Heart right ventricle (tissue), 16 donors: ENCODE measurements at places on chromosomes 5 and 9. TPM values are rescaled to one million over a fixed set of nuclear protein-coding genes. Genes with fewer than 3 reads are reported as not detected.

Gene ADAMTSL1
- 0.90 TPM for total RNA-seq

Gene ADAMTS6
- total RNA-seq = 3.9 TPM

Gene CDX1
- 0.32 TPM for total RNA-seq

Gene PCDHA10
- 0.20 TPM for total RNA-seq

Gene ZNF474
- not detected for total RNA-seq

Gene ARRDC1
- total RNA-seq = 14.3 TPM

Gene CDKN2B
- total RNA-seq = 3.0 TPM

Gene PGM5
- total RNA-seq = 176 TPM

Gene TSPAN17
- total RNA-seq = 26.4 TPM

Gene FBP2
- not detected for total RNA-seq

Gene PLCXD3
- total RNA-seq = 104 TPM

Gene SCGB3A2
- total RNA-seq = not detected

Gene TIGD6
- total RNA-seq = 2.8 TPM

Gene PCDHA3
- 0.17 TPM for total RNA-seq

Gene CD14
- total RNA-seq = 17.1 TPM

Gene BDP1
- 16.6 TPM for total RNA-seq

Gene ANKRD34B
- total RNA-seq = not detected

Gene NIPSNAP3A
- 34.9 TPM for total RNA-seq

Gene REXO4
- total RNA-seq = 17.6 TPM

Gene PCDHB7
- total RNA-seq = 0.75 TPM

Gene LRRC70
- total RNA-seq = 1.4 TPM

Gene TMOD1
- 180 TPM for total RNA-seq

Gene PCDHA8
- not detected for total RNA-seq

Gene HNRNPH1
- 169 TPM for total RNA-seq

Gene GRM6
- not detected for total RNA-seq

Gene ASPN
- 21.7 TPM for total RNA-seq

Gene SVEP1
- 3.7 TPM for total RNA-seq

Gene TLX3
- total RNA-seq = not detected

Gene CDK7
- 13.6 TPM for total RNA-seq

Gene RASEF
- total RNA-seq = not detected

Gene OR1N2
- total RNA-seq = not detected

Gene GIN1
- total RNA-seq = 12.0 TPM

Gene TOR4A
- 16.9 TPM for total RNA-seq

Gene ASS1
- 66.4 TPM for total RNA-seq

Gene PHAX
- 27.4 TPM for total RNA-seq

Gene OBP2B
- not detected for total RNA-seq

Gene MARCOL
- not detected for total RNA-seq

Gene IL3
- not detected for total RNA-seq

Gene SPEF2
- 1.9 TPM for total RNA-seq

Gene CMYA5
- 1,300 TPM for total RNA-seq

Gene FBP1
- 1.6 TPM for total RNA-seq
